ENCODE measurements at places on chromosomes 3 and 15. TPM values are rescaled to one million over a fixed set of nuclear protein-coding genes. Genes with fewer than 3 reads are reported as not detected.

GRCh38 chr3:188432802-188433520 lies 279.0 kb downstream of the LPP start:
- peak; percentile 78 for DNase-seq

DNA sequence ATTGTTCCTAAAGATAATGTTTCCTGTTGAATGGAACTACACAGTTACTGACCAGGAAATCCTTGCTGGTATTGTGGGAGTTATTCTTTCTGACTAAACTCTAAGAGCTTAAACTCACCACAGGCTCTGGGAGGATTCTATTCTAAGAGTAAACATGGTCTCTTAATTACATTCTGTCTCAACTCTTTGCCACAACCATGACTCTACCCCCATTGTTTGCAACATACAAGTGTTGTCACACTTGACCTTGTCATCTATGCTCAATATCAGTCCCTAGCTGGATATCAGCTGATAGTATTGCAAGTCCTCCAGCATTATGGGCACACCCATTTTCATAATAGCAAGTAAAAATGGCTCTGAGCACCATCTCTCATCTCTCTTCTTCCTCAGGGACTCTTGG lies 29.6 kb upstream of the SECISBP2L start:
- peak; percentile 55 for DNase-seq

DNA sequence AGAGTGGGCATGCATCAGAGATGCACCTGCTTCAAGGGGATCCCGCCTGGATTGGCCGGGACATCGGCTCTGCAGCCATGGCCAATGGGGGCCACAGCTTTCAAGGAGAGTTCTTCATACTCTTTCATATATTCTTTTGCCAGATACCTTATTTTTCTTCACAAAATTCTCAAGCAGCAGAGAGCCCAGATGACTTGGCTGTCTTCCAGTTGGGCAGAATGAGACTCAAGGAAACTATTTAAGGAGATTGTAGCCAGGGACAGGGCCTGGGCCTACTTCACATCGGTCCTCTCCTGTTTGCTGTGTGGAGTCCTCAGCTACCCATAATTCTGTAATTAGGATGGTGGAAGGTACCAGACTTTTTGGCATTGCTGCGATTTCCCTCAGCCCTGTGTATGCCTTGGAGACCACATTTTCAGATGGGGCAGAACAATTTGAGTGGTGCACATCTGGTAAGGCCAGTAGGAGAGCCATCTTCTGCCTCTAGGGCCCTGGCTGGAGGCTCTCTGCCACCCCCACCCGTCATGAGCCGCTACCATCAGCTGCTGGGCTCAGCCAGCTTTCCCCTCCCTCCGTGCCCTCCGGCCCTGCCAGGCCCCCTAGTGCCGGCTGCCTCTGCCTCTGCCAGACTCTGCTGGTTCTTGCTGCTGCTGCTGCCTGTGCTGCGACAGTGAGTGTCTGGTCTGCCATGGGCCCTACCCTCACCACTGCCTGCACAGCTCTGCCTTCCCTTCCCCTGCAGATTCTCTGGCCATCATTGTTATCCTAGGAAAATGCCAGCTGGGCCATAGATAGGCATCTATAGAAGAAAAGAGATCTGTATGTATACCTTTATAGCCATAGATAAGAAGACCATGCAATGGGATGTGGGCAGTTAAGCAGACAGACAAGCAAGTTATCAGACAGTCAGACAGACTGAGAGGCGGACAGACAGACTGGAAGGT lies 6.7 kb downstream of the PLIN1 start:
- DNase-seq, result peak; percentile 16

DNA sequence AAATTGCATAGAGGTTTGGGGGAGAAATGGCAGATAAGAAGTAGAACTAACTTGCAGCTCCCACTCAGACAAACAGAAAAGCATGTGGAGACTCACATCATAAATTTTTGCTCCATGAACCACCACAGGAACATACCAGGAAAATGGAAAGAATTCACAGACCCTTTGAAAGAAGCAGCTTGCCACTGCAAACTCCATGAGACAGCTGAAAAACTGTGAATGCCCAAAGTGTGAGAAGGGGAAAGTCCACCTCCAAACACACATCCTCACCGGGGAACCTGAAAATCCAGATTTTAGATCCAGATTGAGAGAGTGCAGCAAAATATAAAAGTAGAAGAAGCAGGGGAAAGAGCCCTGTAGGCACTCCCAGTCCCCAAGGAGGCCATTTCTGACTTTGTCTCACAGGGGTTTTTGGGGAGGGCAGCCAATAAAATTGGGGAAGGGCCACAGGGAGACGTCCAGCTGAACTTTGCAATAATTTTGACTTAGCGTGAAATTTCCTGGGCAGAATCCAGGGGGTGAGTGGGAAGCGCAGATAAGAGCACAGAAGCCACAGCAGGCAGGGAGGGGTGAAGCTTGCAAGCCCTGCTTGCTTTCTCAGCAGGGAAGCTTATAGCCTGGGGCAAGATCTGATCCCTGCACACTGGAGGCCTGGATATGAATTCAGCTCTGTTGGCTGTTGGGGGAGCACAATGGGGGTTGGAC lies 183.4 kb upstream of the UBE2E2 start:
- no peak for DNase-seq

CCR9 gene
- total RNA-seq, result not detected

GALNT15 gene
- total RNA-seq, result 8.4 TPM

TLE3 gene
- 27.7 TPM for total RNA-seq

AP2M1 gene
- total RNA-seq, result 469 TPM

CPN2 gene
- total RNA-seq, result not detected

Data from fibroblast of villous mesenchyme (primary cell).